ENCODE measurements at places on chromosomes 6 and 20. TPM values are rescaled to one million over a fixed set of nuclear protein-coding genes. Genes with fewer than 3 reads are reported as not detected.

The MRS2 gene
- 39.9 TPM for total RNA-seq

DNA sequence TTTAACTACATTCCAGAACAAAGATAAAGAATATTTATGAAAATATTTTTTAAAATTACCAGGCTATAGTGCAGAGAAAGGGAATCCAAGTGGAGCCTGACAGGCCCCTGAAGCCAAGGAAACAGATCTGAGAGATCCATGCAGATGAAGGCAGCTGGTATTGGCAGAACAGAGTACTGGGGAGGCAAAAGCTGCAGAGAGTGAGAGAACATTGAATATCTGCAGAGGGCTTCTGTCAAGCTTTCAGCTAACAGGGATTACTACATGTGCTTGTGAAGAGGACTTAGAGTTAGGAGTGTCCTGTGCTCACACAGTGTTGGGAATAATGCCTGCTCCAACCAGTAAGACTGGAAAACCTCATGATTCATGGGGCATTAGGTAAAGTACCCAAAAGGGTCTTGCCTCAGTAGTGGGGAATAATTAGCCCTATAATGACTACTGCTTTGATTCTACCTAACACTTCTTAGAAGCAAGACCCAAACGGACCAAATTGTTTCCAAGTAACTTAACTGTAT is 657.2 kb downstream of the DHX35 start:
- DNase-seq: no peak

The CAP2 gene
- 3.8 TPM for total RNA-seq

The OR2B6 gene
- total RNA-seq: 0.25 TPM

Measured in HCT116 (cell line).